NCI-H460 (cell line): ENCODE measurements at places on chromosomes 7 and 10. TPM values are rescaled to one million over a fixed set of nuclear protein-coding genes. Genes with fewer than 3 reads are reported as not detected.
A peak's percentile ranks its signal among the peaks of the same experiment; 100 is the strongest.

GRCh38 chr7:158933468-158934139 lies 77.2 kb downstream of the DYNC2I1 start:
- DNase-seq = no peak

DNA sequence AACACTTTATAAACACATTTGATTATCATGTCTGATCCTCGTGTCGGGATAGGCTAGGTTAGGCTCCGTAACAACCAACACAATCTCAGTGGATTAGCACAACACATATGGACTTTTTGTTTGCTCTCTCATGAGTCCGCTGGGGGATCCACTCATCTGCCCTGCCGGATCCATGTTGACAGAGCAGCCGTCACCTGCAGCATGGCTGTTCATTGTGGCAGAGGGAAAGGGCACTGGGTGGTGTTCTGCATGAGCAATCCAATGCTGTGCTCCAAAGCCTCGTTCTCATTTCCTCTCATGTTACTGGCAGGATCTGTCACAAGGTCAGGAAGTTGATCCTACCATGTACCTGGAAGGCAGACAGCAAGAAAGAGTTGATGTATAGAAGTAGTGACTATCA lies 62.5 kb upstream of the RAPGEF5 start:
- no peak for DNase-seq

FLNC gene
- 0.57 and 0.69 TPM in 2 replicates for total RNA-seq

- DNase-seq = no peak
Observed at GRCh38 chr7:27442455-27442854, 199.9 kb downstream of the EVX1 start.

DNA sequence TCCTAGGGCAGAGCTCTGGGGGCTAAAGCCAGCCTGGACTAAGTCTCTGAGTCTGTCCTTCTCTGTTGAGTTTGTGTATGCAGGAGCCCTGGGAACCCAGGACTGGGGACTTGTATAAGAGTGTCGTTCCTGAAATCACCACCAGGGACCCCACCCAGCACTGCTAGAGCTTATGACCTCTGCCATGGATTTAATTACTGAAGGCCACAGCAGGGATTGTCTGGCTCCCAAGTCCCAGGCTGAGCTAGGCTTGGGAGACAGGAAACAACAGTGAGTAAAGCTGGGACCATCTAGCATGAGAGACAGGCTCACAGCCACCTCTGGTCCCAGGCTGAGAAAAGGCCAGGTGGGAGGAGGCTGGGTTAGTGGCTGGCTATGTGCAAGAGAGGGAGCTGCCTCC lies 1.4 kb upstream of the TSPAN15 start:
- DNase-seq = peak; percentile 71

IL6 gene
- 207 and 227 TPM in 2 replicates for total RNA-seq

GRCh38 chr7:116598278-116598677 lies 73.4 kb downstream of the CAV1 start:
- no peak for DNase-seq

PIK3CG gene
- not detected in 2 replicates for total RNA-seq

GRCh38 chr10:114684822-114685209 lies 26.7 kb upstream of the ABLIM1 start:
- no peak for DNase-seq

NYAP1 gene
- 0.47 and 1.2 TPM in 2 replicates for total RNA-seq

EFCAB10 gene
- 2.9 and 3.6 TPM in 2 replicates for total RNA-seq

- DNase-seq = no peak
Observed at GRCh38 chr7:73740212-73740611, 1.6 kb upstream of the ABHD11 start.

DNA sequence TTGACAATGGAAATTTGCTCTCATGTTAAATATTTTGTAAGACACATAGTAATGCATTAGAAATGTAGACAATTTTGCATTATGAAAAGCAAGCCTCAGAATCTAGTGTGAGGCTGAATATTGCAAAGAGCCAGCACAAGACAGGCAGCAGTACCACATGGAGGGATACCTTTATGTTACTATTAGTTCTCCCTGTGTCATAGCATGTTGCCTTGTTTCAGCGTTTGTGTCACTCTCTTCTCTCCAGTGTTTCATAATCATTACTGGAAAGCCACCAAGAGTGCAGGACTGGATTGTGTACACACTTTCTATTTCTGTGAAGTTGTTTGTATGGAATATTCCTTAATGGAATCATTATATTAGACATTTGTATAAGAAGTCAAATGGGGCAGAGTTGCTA lies 8.5 kb downstream of the AHR start:
- no peak for DNase-seq

DNA sequence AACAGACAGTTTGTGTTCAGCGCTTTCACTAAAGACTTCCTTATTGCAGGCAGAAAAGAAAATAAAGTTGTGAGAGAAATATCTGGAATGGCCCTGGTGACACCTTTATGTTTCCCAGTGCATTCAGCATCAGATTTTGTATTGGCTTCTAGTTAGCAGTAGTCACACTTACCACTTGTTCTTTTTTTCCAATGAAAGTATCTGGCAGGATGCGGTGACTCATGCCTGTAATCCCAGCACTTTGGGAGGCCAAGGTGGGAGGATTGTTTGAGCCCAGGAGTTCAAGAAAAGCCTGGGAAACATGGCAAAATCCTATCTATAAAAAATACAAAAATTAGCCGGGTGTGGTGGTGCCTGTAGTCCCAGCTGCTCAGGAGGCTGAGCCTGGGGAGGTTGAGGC lies 649.6 kb downstream of the LRMDA start:
- DNase-seq = no peak

- DNase-seq = no peak
Observed at GRCh38 chr10:33963729-33964128, 629.3 kb upstream of the NRP1 start.

DNA sequence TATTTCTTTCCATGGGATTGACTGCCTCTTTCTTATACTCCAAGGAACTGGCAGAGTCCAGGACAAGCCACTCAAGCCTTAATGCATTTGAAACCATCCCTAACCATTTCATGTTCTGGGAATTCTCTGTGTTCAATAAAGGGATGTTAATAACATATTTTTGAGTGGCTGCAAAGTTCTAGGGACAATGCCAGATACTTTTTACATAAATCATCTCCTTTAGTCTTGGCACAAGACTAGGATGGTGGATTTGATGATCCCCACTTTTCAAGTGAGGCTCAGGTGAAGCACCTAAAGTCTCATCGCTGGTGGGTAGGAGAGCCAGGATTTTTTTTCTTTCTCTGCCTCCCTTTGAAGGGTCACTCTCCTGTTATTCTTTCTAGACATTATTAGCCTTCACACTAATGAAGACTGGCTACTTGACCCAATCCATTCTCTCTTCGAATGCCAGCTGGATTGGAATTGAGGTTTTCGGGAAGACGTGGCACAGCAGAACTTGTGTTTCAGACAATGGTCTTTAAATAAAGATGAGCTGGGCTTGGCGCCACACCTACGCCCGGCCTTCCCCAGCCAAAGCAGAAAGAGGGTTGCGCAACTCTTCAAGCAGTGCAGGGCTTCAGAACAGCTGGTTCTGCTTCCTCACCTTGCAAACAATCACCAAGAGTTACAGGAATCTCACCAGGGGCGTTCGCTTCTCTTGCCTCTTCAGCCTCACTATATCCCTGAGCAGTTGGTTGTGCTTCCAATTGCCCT lies 73.8 kb upstream of the BMPER start:
- DNase-seq = no peak

EN2 gene
- total RNA-seq = 0.75 and 0.84 TPM in 2 replicates

GRCh38 chr10:87761153-87761552 lies 56.9 kb downstream of the ATAD1 start:
- DNase-seq = no peak

NUTM2B gene
- 0.12 and 0.32 TPM in 2 replicates for total RNA-seq

- no peak for DNase-seq
Observed at GRCh38 chr10:71064413-71065118, 147.8 kb upstream of the UNC5B start.

DNA sequence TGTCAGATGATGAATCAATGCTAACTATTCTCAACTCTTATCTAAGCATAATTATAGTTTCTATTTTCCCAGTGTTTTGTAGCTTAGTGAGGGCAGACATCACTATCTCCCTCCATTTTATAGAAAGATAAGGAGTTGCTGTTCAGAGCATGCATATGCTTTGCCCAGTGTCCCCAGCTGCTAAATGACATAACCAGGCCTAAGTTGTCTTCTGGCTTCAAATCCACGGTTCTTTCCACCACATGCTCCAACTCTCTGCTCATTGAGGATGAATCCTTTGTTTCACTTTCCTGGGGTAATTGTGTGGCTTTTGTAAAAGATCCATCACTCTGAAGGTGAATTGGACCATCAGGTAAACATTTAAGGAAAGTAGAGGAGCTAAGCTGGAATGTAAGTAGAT lies 134.0 kb downstream of the SNX10 start:
- no peak for DNase-seq

- no peak for DNase-seq
Observed at GRCh38 chr10:114479307-114479706, 75.0 kb upstream of the AFAP1L2 start.

DNA sequence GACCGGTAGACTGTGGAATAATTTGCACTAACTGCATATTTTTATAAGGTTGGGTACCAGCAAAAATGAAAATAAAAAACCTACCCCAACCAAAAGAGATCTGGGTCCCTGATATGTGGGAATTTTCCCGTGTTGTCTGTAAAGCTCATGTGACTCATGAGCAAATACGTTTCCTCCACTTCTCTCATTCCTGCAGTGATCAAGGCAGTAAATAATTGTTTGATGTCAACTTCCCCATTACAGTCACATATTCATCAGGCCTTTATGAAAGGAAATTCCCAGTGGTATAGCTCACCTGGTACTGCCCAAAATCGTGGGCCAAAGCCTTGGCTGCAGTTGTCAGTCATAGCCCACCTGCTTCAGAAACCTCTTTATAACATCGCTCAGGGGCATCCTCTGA lies 166.0 kb upstream of the ANK3 start:
- DNase-seq = no peak

DNA sequence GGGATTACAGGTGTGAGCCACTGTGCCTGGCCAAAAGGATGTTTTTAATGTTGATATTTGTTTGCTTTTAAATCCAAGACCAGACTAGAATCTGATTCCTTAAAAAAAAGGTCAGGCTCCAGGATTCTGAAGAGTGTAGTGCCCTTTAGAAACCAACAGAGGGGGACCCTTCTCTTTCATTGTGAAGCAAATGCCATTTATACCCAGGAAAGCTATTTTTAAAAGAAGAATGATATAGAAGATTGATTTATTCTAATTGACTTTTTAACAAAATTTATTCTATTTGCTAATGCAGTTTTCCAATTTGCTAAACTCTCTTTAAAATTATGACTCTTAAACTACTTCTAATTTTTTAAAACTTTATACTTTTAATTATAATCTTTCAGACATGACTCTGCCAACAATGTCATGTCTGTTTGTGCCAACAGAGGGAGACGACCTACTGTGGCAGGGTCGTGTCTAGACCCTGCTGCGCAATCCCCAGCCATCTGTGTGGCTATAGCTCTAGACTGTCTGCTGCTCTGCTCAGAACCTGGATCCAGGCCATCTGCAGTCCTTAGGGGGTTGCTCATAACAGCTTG lies 201.0 kb upstream of the IMMP2L start:
- peak; percentile 41 for DNase-seq

GCK gene
- not detected in 2 replicates for total RNA-seq

DNA sequence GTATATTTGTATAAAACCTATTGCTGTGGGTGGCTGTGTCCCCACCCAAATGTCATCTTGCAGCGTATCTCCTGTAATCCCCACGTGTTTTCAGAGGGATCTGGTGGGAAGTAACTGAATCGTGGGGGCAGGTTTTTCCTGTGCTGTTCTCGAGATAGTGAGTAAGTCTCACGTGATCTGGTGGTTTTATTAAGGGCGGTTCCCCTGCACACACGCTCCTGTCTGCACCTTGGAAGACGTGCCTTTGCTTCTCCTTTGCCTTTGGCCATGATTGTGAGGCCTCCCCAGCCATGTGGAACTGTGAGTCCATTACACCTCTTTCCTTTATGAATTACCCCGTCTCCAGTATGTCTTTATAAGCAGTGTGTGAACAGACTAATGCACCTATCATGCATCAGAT lies 97.6 kb downstream of the DYNC2I1 start:
- no peak for DNase-seq

GRM3 gene
- not detected in 2 replicates for total RNA-seq

ACHE gene
- total RNA-seq = 0.17 and 0.27 TPM in 2 replicates

ANKIB1 gene
- 23.3 and 31.4 TPM in 2 replicates for total RNA-seq

GRCh38 chr7:114988755-114989375 lies 67.0 kb downstream of the MDFIC start:
- DNase-seq = peak; percentile 3

DNA sequence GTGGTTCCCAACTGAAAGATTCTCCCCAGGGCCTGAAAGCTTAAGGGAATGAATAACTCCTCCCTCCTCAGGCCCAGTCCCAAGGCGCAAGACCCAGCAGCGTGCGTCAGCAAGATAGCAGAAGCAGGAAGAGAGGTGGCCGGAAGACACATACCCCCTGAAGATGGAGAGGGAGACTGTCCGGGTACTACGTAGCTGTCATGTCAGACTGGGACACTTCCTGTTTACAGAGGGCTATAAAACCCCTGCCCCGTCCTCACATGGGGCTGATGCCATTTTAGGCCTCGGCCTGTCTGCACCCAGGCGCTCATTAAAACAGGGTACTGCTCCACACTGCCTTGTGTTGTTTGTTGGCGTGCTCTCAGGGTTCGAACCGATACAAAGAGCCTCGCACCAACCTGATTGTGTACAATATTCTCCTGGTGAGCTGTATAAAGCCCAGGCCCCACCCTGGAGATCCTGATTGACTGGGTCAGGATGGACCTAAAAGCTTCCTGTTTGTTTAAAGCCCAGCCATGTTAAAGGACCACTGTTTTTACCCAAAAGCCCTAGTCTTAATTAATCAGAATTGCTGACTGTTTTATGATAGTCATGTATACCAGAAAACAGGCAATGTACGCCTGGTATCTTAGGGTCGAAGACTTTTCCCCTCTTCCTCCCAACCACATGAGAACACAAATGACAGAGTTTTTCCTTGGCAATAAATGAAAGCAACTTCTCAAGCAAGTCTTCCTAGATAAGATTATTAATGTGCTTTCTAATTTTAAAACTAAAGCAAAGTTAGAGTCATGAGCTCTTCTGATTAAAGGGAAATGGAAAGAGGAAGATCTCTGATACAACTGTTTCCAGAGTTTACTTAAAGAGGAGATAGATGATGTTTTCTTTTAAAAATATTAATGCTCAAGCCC lies 251.5 kb downstream of the DOCK4 start:
- no peak for DNase-seq

OR2A12 gene
- total RNA-seq = not detected in 2 replicates

SPRN gene
- not detected in 2 replicates for total RNA-seq

FAM13C gene
- 0.09 and 0.10 TPM in 2 replicates for total RNA-seq

DNA sequence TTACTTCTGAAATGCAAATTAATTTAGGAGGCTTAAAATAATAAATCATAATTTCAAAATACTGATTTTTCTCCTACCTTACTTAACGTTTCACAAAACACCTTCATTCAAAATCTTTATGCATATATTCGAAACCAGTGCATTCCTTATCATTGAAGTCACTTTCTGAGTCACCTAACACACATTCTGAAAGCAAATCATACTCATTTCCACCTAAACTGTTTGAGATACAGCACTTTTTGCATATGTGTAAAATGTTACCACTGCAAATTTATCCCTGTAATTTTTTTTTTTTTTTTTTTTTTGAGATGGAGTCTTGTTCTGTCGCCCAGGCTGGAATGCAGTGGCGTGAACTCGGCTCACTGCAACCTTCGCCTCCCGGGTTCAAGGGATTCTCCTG lies 15.7 kb downstream of the PPP3CB start:
- DNase-seq = no peak

- no peak for DNase-seq
Observed at GRCh38 chr7:48390388-48391327, 219.4 kb downstream of the ABCA13 start.
